ENCODE measurements at places on chromosomes 3 and 15. TPM values are rescaled to one million over a fixed set of nuclear protein-coding genes. Genes with fewer than 3 reads are reported as not detected.
A peak's percentile ranks its signal among the peaks of the same experiment; 100 is the strongest.

DNA sequence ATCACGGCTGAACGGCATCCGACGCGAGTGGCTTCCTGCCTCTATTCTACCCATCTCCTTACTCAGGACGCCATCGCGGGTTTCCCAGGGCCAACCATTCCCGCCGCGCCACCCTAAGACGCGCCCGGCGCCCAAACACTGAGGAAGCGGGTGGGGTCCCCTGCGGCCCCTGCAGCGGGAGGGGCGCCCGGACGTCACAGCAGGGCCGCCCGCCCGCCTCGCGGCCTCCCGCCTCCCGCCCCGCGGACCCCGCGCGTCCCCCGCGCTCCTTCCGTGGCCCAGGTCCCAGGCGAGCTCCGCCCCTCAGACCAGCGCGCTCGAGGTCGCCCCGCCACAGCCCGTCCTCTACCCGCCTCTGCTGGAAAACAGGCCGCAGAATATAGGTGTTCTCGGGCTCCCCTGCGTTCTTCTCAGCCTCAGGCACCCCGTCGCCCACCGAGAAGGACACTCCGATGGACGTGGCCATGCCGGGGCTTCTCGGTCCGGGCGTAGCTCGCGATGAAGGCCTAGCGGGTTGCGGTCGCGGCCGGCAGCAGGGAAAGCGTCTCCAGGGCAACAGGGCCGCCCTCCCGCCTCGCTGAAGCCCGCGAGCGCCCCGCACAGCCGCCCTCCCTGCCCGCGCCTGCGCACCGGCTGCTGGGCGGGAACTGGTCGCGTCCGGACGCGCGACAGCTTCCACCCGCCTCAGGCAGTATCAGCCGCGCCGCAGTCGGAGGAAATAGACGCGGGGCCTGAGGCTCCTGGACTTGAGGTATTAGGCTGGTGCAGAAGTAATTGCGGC is at the start of gene DYNLT2B:
TSS of gene DYNLT2B (minus strand) at position 554 of the 781 bp plus-strand sequence. CDS start at position 466, 88 bp downstream.
- DNase-seq, result peak; percentile 89

Gene SPESP1
- total RNA-seq, result 9.0 TPM

DNA sequence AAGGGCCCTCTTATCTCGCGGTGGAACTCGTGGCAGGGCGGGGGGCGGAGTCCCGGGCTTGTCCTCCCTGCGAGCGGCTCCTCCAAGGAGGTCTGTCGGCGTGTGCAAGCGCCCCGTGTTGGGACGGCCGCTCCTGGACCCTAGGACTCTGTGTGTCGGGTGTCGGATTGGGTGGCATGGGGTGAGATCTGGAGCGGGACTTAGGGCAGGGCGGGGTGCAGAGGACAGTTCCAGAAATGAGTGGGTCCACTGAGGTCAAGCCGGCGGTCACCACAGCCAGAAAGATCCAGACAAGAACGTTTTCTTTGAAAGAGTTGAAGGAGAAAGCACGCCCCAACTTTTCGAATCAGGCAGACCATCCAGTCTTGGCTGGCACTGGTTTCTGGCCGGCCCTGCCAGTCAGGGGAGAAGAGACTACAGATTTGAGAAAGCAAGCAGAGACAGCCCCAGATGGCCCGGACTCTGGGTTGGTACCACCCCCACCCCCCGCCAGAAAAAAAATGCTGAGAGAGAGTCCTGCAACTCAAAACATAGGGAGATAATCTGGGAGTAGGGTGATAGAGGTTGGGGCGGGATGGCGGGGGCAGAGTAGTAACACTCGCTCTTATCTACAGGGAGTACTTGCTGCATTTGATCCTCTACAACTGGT is 784 bp upstream of the CISH start:
- no peak for DNase-seq

DNA sequence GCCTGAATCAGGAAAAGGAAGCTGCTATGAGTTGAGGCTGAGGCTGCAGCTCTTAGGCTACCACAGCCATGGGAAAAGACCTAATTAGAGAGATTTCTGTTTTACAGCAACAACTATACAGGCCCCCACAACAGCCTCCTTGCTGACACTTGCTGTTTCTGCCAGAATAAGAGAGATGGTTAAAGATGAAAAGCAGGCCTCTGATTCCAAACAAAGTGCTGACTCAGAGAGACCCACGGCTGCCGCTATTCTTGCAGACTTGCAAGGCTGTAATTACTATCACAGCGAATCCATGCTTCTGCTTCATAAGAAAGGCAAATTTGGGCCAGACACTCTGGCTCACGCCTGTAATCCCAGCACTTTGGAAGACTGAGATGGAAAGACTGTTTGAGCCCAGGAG is 41.8 kb downstream of the MCF2L2 start:
- no peak for DNase-seq

- DNase-seq, result no peak
These were observed 21.5 kb downstream of the CFAP161 start for GRCh38 chr15:81155375-81156218.

Gene MRPL3
- total RNA-seq, result 46.9 TPM

Gene TP53BP1
- total RNA-seq, result 30.4 TPM

Gene CCR9
- total RNA-seq, result not detected

DNA sequence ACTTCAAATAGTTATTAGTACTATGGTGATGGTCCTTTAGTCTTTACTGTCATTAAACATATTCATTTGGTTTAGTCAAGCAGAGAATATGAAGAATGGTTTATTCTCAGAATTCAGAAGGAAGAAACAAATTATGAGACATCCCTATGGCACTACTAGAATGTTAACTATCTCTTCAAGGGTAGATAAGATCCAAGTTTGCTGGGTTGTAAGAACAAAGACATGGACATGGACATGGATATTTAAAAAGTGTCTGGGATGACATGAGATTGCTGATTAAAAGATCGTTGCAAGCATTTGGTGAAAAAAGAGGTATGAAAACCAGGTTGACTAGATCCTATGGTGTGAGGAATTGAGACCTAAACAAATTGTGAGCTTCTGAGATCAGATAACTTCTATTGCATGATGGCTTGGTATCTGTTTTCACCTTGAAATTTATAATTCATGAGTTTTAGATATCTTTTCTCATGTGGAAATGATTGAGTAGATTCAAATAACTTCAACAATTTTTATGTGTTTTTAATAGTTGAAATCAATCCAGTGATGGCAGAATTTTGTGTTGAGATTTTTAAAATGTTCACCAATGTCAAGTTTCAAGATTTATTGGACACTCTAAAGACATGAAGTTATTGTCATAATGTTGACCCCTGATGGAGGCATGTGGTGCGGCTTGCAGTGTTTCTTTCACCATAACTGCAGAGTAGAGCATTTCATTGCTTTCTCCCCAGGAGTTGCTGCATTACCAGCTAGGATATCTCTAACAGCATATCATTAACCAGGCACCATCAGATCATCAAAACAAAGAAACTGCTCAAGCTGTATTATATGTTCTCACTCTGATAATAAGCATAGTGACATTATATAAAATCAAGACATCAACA is 72.6 kb downstream of the NAALADL2 start:
- DNase-seq, result no peak

GRCh38 chr15:59821286-59821685 is 132.2 kb upstream of the BNIP2 start:
- DNase-seq, result no peak

- no peak for DNase-seq
These were observed 79.8 kb downstream of the RHCG start for GRCh38 chr15:89416339-89417183.

DNA sequence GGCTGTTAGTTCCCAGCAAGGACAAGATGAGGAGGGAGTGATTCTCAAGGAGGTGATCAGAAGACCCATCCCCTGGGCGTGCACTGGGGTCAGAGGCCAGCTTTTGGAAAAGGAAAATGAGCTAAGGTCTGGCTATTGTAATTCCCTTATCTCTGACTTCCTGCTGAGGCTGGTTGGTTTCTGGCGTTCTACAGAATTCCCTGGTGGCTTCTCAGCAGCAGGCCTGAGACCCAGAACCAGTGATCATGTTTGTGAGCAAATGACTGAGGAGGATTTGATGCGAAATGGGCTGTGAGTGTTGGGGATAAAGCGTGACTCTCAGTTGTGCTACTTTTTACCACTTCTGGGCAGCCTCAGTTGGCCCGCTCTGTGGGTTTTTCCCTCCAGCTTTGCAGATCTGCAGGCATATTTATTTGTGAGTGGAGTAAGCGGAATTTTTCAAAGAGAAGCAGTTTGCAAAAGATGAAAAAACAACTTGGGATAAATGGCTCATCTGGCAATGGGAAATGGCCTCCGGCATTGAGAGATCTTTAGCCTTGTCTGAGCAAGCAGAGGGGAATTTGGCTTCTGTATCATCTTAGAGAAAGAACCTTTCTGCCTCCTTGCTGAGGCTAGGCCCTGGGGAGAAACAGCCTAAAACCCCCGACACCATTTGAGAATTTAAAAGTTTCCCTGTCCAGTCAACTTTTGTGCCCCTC is 102.7 kb downstream of the SLCO3A1 start:
- DNase-seq, result peak; percentile 81

Measured in right cardiac atrium (tissue), 5 donors.